ENCODE measurements at places on chromosomes 6 and 20. TPM values are rescaled to one million over a fixed set of nuclear protein-coding genes. Genes with fewer than 3 reads are reported as not detected.

- no peak for DNase-seq
Observed at GRCh38 chr20:48007351-48007750, 222.1 kb upstream of the SULF2 start.

DNA sequence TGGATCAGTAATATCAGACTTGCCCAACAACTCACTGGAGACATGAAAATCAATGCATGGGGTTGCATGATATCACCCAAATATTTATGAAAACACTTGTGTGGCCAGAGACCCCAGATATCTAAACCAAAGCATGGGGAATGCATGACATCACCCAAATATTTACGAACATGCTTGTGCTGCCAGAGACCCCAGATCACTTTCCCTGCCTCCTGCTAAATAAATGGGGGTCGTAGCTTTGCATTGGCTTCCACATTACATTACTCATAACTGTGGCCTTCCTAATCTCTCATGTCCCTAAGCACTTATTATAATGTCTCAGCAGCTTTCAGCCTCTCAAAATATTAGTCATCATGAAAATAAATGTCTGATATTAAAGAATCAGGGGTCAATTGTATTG lies 838.0 kb upstream of the DEFB115 start:
- DNase-seq: no peak

Gene GNRH2
- not detected for total RNA-seq

DNA sequence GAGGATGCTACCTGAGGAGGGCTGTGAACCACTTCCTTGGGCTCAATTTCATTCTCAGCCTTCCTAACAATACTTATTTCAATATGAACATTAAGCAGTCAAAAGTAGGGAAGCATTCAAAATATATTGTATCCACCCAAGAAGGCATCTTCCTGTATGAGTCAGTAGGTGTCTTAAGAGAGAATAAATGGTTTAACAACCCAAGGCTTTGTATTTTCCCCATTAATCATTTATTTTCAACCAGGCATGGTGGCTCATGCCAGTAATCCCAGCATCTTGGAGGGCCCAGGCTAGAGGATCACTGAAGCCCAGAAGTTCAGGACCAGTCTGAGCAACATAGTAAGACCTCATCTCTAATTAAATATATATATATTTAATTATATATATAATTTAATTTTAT lies 74.5 kb upstream of the MARCKS start:
- peak; percentile 24 for DNase-seq

DNA sequence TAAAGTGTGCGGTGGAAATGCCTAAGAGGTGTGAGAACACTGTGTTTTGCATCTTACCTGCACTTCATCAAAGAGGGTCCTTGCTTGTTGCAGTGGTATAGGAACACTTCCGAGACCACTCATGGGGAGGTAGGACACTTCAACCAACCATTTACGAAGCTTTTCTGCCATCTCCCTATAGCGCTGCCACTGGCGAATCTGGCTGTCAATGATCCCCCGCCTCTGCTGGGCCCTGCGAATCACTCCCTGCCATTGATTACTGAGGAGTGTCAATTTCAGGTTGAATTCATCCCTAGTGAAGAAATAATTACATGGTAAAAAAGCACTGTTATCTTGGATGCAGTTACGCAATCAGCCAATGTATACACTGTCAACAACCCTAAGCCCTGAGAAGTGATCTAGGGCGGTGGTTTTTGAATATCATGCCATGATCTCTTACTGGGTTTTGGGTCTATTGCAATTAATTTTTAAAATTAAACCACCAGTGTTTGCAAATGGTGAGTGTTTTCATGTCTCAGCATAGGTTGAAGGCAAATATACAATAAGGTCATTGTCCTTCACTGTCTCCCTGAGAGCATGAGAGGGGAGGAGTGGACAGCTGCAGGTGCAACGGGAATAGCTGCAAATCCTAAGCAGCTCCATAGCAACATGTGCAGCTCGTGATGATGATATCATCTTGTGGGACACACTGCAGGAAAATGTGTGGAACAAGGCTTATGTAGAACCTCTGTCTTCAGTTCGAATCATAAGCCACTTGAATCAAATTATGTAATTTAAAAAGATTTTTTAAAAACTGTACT lies 400.6 kb downstream of the ESR1 start:
- DNase-seq: no peak

GRCh38 chr6:6749702-6750491 lies 161.4 kb downstream of the LY86 start:
- DNase-seq: peak; percentile 95

Gene NOX3
- total RNA-seq: not detected

Gene C6orf120
- total RNA-seq: 43.4 TPM

GRCh38 chr6:82030761-82031503 lies 216.6 kb downstream of the IBTK start:
- DNase-seq: peak; percentile 41

GRCh38 chr6:136471372-136471771 lies 78.8 kb downstream of the MAP7 start:
- DNase-seq: peak; percentile 4

GRCh38 chr6:89928604-89929003 lies 34.3 kb downstream of the GJA10 start:
- peak; percentile 36 for DNase-seq

DNA sequence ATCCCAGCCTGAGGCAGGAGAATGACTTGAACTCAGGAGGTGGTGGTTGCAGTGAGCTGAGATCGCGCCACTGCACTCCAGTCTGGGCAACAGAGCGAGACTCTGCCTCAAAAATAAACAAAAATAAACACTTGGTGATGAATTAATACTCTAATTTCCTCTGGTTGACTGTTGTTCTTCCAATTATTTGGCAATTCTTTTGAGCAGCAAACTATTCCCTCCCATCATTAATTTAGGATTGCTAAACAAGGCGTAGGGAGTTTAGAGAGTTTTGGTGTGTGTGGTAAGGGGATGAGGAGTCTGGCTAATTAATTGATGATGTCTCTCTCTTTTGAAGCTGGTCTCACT lies 2.7 kb upstream of the ID1 start:
- peak; percentile 55 for DNase-seq

- no peak for DNase-seq
Observed at GRCh38 chr6:13098006-13098405, 230.3 kb downstream of the TBC1D7 start.

DNA sequence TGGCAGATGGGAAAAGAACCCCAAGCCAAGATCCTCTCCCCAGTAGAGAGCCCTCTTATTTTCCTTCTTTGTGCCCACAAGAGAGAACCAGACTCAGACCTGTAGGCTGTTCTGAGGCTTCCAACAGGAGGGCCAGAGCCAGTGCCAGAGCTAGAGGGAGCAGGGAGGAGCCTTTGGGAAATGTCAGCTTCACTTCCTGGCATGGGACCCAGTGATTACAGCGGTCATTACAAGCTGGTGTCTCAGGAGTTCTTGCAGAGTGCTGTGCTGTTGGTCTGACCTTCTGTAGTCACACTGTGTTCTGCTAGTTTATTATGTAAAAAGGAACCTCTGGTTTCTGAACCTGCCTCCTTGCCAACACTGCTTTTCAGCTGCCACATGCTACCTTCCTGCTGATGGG lies 38.9 kb downstream of the STK35 start:
- DNase-seq: peak; percentile 38

DNA sequence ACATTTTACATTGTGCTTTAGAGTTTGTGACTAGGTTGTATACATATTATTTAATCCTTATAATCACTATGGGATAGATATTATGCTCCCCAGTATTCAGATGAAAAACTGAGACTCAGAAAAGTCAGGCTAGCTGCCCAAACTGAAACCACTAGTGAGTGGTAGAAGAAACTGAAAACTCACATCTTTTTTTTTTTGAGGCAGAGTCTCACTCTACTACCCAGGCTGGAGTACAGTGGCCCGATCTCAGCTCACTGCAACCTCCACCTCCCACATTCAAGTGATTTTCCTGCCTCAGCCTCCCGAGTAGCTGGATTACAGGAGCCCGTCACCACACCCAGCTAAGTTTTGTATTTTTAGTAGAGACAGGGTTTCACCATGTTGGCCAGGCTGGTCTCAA lies 22.2 kb downstream of the RNF24 start:
- no peak for DNase-seq

Gene CST5
- total RNA-seq: not detected

- DNase-seq: peak; percentile 58
Observed at GRCh38 chr6:12182676-12183075, 107.5 kb upstream of the EDN1 start.

Gene STMN3
- total RNA-seq: 2.6 TPM

Gene CST2
- total RNA-seq: not detected

Gene COL20A1
- not detected for total RNA-seq

Gene IMPG1
- not detected for total RNA-seq

Gene TEAD3
- 14.9 TPM for total RNA-seq

DNA sequence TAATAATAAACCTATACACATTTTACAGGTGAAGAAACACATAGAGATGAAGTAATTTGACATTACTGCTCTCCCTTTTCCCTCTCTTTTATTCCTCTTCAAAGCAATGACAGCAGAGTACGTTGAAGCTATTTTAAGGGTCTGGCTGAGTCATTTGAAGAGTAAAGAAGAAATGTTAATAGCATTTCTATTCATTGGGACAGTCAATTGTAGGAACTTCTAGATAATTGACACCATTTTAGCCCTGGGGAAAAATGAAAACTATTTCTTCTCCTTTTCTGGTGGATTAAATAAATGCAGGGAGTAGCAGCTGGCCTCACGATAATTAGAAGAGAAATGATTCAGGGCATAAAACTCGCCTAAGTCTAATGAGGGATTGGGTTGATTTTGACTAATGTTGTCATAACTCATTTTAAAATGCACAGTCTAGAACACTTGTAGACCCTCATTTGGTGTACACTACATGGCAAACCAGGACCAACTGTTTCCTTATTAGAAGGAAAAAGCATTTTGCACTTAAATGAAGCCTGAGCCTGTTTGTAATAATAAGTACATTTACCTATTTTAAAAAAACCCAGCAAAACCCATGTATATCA lies 48.1 kb downstream of the RIPOR2 start:
- peak; percentile 63 for DNase-seq
